ENCODE measurements at places on chromosomes 7 and 10. TPM values are rescaled to one million over a fixed set of nuclear protein-coding genes. Genes with fewer than 3 reads are reported as not detected.

The ITPRID1 gene
- total RNA-seq = not detected

The RAB19 gene
- total RNA-seq = 0.92 TPM

The ELOVL3 gene
- total RNA-seq = 1.2 TPM

The TLX1 gene
- total RNA-seq = 0.13 TPM

The OR2A5 gene
- not detected for total RNA-seq

The PLXNA4 gene
- 0.10 TPM for total RNA-seq

The GET4 gene
- total RNA-seq = 90.9 TPM

The IFIT1B gene
- not detected for total RNA-seq

The NUTM2A gene
- 0.21 TPM for total RNA-seq

The FAM25A gene
- not detected for total RNA-seq

The SPDYE1 gene
- not detected for total RNA-seq

The INSYN2A gene
- total RNA-seq = not detected

The GBX1 gene
- total RNA-seq = not detected

The ZNF488 gene
- 11.8 TPM for total RNA-seq

The CD36 gene
- total RNA-seq = 0.46 TPM

The PRLHR gene
- not detected for total RNA-seq

The CTTNBP2 gene
- total RNA-seq = 1.0 TPM

The PGAM2 gene
- 1.3 TPM for total RNA-seq

The SP4 gene
- 10.4 TPM for total RNA-seq

The TACR2 gene
- total RNA-seq = 0.21 TPM

The IGFBP1 gene
- total RNA-seq = 0.33 TPM

The ANKRD30A gene
- not detected for total RNA-seq

The HOXA7 gene
- total RNA-seq = not detected

GRCh38 chr7:2409745-2410414 is 6.5 kb downstream of the CHST12 start:
- DNase-seq = no peak

DNA sequence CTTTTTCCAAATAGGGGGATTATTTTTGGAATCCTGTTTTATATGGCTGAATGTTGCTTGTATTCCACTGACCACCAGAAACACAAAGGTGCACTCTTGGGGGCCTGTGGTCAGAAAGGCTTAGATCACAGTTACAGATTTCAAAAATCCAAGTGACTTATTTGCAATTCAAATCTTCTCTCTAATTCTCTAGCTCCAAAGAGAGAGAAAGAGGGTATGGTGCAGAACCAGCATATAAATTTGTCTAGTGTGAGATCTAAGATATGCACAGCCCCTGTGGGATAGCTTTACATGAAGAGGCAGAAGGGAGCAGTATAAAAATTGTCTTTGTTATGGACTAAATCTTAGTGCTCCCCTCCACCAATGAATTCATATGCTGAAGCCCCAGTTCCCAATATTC is 1121.7 kb upstream of the CELF2 start:
- DNase-seq = no peak

DNA sequence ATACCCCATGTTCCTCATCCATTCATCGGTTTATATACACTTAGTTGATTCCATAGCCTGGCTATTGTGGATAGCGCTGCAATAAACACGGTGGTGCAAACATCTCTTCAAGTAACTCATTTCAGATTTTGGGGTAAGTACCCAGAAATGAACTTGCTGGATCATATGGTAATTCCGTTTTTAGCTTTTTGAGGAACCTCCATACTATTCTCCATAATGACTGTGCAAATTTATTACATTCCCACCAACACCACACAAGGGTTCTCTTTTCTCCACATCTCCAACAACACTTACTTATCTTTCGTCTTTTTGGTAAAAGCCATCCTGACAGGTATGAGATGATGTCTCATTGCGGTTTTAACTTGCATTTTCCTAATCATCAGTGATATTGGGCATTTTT is 3.7 kb downstream of the NPFFR1 start:
- no peak for DNase-seq

- DNase-seq = no peak
Observed at GRCh38 chr10:103668351-103669242, 175.1 kb downstream of the NEURL1 start.

GRCh38 chr7:73308074-73308664 is 457 bp downstream of the NSUN5 start:
- no peak for DNase-seq

GRCh38 chr7:147279514-147279913 is 1162.9 kb downstream of the CNTNAP2 start:
- peak; percentile 5 for DNase-seq

DNA sequence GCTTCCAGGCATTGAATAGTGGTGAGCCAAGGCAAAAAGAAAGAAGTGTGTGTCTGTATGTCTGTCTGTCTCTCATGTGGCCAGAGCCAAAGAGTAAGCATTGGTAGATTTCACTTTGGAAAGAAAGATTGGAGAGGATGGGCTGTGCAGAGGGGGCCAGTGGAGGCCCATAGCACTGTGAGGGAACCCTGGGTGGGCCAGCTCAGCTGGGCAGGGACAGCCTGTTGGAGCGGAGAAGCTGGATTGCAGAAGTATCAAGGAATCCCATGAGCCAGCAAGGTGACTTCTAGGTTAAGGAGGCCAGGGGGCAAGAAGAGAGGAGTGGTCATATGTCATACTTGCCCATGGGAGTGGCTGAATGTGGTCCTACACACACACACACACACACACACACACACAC is 1.5 kb upstream of the GRID1 start:
- DNase-seq = no peak

DNA sequence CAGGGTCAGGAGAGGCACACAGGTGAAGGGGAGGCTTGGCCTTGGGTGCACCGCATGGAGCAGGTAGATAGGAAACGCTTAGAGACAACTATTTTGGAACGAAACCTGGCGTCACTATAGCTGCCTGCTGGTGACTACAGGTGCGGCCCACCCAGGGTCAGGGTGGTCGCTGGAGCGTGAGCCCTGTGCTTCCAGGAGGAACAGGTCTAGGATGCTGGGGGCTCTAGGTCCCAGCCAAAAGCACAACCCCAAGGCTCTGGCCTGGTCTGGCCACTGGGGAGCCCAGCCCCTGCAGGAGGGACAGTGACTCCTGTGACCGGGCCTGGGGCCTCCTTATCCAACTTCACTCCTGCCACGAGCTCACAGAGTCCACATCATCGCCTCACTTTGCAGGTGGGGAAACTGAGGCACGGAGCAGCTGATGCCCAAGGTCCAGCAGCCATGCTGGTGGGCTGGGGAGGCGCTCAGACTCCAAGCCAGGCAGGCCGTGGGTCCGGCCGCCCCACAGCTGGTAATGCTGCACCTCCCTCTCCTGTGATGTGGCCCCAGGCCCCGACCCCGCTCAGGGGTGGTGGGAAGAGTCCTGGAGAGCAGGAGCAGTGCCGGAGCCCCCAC is 9.0 kb downstream of the LFNG start:
- no peak for DNase-seq

GRCh38 chr10:126315494-126316177 is 72.6 kb downstream of the ADAM12 start:
- no peak for DNase-seq

DNA sequence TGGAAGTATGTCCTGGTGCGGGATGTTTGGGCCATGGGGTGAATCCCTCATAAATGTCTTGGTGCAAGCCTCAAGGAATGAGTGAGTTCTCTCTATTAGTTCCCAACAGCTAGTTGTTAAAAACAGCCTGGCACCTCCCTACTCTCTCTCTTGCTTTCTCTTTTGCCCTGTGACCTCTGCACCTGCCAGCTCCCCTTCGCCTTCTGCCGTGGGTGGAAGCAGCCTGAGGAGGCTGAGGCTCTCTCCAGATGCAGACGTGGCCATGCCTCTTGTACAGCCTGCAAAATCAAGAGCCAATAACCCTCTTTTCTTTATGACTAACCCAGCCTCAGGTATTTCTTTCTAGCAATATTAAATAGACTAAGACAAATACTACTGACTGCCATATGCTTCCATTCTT is 210.3 kb downstream of the POM121L12 start:
- no peak for DNase-seq

GRCh38 chr10:13717571-13717935 is 130.8 kb downstream of the PRPF18 start:
- no peak for DNase-seq

- DNase-seq = no peak
Observed at GRCh38 chr7:18583305-18583704, 87.8 kb downstream of the HDAC9 start.

GRCh38 chr7:42193471-42194129 is 43.4 kb downstream of the GLI3 start:
- no peak for DNase-seq

DNA sequence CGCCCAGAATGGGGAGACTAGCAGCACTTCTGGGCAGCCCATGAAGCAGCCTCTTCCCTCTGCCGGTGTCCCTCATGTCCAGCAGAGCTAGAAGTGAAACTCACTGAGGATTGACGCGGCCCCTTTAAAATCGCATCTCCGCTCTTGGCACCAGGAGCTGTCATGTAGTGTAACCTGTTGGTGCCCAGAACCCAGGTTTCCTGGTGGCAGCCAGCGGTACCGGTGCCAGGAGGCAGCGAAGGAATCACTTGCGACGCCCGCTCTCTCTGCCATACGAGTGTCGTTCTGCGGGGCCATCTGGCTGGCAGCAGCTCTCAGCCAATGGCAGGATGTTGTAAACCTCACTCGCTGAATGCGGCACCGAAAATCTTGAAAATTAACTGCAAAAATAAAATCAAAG is 82.7 kb downstream of the CUX1 start:
- DNase-seq = no peak

DNA sequence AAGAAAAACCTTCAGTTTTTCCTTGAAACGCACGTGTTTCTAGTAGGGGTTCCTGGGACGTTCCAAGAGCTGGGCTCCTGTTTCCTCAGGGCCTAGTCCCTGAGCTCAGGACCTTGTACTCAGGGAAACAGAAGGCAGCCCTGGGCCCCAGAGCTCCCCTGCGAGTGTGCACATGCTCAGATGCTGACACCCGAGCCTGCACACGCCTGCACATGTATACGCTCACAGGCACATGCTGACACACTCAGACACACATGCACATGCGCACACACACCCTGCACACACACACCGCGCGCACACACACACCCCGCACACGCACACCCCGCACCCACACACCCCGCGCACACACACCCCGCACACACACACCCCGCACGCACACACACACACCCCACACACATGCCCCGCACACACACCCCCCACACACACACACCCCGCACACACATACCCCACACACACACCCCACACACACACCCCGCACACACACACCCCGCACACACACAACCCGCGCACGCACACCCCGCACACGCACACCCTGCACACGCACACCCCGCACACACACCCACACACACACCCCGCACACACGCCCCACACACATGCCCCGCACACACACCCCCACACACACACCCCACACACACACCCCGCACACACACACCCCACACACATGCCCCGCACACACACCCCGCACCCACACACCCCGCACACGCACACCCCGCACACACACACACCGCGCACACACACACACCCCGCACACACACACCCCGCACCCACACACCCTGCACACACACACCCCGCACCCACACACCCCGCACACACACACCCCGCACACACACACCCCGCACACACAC is 52.2 kb downstream of the CALML3 start:
- DNase-seq = no peak

GRCh38 chr7:116431787-116432526 is 67.6 kb upstream of the CAV2 start:
- DNase-seq = no peak

GRCh38 chr10:6091630-6092029 is 2.8 kb downstream of the RBM17 start:
- no peak for DNase-seq

GRCh38 chr7:113099284-113099919 is 12.8 kb upstream of the GPR85 start:
- no peak for DNase-seq

DNA sequence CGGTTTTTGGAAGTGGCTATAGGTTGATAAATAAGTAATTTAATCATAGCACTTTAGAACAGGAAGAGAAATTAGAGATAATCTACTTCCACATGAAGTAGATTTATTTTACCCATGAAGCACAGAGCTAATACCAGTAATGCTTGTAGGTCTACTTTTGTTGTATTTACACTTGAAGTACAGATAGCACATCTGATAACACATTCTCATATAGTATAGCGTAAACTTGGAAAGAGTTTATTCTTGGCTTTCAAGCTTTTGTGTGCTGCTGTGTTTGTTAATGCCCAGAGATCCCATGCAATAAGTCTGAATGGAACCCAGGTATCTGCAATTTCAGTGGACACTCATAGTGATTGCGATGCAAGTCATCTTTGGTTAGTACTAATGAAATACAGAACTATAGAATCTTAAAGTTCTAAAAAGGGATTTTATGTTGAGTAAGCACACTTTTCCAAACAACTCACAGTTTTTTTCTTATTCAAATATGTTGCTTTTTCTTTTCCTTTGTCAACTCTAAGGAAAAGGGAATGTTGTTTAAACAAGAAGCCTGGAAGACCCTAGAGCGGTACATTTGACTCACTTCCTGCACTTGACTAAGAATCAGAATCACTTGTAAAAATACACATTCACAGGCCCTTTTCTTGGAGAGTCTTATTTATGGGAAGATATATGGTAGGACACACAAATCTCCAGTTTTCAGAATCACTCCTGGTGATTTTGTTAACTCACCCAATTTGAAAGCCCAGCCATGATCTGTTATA is 105.8 kb downstream of the GNAI1 start:
- DNase-seq = no peak

DNA sequence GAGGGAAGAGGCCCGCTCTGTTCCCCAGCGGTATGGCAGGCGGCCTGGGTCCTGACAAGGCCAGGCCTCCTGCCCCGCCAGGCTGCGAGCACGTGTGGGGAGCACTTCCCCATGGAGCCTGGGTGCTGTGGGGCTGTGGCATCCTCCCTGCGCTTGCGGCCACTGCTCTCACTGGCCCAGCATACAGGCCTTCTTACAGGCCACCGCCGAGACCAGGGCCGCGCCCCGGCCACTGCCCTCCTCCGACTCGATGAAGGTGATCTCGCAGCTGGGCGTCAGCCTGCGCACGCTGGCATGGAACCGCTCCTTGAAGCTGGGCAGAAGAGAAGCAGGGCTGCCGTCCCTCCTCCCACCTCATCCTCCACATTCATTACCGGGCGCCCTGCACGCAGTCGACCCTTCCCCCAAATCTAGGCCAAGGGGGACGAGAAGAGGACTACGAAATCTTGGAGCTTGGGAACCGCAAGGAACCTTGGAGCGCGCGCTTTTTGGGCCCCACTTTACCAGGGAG is 3.9 kb upstream of the MYL7 start:
- no peak for DNase-seq

DNA sequence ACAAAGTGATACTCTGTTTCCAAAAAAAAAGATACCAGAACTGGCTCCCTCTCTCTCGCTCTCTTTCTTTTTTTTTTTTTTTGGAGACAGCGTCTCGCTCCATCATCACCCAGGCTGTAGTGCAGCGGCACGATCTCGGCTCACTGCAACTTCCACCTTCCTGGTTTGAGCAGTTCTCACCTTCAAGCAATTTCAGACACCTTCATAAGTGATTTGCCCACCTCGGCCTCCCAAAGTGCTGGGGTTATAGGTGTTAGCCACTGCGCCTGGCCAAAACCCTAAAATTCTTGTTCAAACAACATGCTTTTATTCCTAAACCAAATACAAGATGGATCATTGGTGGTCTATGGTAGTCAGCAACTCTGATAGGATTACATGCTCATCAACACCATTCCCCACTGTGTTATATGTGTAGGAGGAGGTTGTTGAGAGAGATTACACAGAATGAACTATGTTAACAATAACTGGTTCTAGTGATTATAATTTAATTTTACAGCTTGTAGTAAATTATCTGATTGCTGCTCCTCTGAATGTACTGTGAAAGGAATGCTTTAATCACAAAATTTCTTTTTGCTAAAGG is 15.5 kb downstream of the ACBD5 start:
- DNase-seq = no peak
